Activated CD8-positive, alpha-beta memory T cell treated with anti-CD3 and anti-CD28 coated beads for 4 hours (primary cell): ENCODE measurements at places on chromosomes 6 and 20.

DNA sequence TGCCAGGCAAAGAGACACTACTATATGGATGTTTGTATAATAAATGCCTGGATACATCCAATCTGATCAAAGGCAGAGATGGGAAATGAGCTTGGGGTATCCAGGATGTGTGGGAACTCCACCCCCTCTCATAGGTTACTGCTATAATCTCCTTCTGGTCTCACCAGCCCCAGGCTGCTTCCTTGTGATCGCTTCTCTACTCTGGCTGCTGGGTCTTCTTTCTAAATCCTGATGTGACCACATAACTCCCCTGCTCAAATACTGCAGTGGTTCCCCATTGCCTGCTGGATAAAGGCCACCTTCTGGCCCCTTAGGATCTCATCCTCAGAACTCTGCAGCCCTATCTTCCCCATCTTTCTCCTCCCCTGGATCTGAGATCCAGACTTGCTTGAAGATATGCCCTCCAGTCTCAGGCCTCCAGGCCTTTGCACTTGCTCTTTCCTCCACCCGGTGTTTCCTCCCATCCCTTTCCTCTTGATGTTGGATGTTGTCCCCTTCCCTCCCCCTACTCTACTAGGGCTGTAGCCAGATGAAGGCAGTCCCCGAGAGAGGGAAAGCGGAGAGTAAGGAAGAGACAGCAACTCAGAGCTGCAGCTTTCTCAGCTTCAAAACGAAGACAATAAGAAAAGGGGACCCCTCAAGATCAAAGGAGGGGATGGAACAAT is 828 bp upstream of the XKR7 start:
- DNase-seq: no peak

- no peak for DNase-seq
These were observed 72.3 kb upstream of the SYNCRIP start for GRCh38 chr6:85714893-85715530.

GRCh38 chr6:165717732-165718465 is 54.9 kb upstream of the PDE10A start:
- DNase-seq: no peak

DNA sequence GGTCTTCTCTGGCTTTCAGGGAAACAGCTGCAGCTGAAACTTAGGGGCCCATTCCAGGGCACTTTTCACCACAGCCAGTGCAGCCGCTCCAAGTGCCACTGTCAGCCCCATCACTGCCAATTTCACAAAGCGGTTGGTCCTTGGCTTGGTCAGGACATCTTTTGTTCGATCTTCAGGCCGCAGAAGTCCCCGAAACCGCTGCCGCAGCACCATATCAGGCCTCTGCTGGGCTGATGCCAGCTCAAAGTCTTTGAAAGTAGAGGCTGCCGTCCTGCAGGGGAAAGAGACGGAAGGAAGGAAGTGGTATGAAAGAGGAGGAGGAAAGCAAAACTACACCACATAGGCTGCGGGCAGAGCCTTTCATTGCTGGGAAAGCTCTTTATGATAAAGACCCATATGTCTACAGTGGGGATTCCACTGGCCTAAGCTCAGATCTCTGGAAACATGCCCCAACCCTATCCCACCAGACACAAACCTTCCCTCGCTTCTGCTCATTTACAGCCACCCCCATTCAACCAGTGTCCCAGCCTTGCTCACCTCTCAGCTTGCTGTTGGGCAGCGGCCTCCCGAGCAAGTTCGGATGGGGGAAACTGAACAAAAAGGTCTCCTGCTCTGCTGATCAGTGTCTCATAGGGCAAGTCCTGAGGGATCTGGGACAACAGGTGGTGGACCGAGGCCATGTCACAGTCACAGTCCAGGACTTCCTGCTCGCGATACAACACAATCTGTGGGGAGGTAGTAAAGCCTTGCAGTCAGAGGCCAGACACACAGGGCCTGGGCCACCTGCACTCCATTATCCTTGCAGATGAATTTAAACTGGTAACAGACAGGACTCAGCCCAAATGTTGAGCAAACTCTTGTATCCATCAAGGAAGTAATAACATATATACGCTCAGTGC is 23.5 kb downstream of the TBC1D20 start:
- DNase-seq: no peak

GRCh38 chr20:38179846-38180245 is 14.8 kb upstream of the TGM2 start:
- no peak for DNase-seq

GRCh38 chr6:66993272-66993671 is 1286.2 kb upstream of the EYS start:
- no peak for DNase-seq

DNA sequence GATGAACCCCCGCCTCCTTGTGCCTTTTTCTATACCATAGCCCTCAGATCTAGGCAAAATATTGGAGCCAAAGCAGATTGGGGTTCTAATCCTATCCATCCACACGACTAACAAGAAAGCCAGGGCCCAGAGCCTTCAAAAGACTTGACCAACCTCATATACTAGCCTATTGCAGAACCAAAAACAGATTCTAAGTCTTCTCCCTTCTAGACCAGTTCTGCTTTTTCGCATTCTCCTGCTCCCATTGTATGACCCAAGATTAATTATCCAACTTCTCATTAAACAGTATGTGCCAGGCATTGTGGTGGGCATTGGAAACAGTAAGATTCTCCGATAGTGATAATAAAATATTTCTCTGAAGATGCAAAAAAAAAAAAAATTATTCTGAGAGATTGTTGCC is 113.7 kb upstream of the JARID2 start:
- DNase-seq: no peak

DNA sequence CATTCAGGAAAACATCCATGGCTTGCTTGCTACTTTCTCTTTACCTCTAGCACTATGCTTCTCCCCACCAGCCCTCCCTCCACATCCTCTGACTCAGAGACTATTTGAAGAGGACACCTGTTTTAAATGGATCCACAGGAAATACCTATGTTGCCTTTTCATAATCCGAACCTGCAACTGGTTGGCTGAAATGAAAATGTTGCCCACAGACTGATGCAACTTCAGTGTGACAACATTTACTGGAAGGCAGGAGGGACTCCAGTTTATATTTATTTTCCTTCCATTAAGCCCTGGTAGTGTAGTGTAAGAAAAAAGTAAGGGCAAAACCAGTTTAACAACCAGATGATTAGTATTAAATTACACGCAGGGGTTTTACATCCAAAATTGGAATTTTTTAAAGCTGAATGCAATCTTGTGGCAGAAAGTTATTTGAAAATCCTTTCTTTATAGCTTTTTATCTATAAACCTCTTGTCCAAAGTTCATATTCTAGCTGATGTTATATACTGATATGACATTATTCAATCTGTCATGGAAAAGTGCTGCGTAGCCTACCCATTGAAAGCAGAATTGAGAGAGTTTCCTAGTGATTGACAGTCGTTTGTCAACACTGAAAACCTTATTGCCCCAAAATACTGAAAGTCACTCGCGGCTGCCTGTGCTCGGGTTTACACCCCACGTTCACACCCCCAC is 881 bp upstream of the AIG1 start:
- DNase-seq: peak; percentile 13

DNA sequence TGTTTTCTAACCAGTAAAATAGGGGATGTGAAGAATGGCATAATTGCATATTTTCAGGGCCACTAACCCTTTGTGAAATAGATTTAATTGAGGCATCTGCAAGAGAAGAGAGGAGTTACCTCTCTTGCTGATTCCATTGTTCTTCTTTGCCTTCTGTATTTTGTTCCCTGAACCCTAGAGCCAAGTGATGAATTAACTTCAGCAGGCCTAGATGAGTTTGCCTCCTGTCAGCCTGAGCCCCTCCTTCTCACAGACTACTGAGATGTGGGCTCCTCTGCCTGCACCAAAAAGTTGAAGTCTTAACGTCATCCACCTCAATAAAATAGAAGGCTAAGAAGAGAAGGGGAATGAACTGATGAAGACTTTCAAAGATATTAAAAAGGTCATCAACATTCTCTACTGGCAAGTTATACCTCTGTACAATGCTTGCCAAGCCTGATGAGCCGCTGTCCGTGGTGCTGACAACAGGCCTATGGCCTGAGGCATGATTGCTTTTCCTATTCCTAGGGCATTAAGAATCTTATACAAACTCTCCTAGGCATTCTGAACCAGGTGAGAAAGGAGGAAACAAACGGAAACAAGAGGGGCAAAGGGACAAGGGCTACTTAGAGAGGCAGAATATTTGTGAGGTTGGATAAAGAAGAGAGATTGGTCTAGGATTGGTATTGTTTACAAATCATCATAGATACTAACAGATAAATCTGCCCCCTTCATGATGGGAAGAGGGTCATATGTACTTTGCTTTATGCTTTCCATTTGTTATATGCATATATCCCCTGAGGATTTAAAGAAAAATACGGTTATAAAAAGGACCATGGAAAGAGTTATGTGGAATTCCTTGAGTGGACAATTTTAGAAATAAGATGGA is 46.8 kb downstream of the CD24 start:
- DNase-seq: no peak

DNA sequence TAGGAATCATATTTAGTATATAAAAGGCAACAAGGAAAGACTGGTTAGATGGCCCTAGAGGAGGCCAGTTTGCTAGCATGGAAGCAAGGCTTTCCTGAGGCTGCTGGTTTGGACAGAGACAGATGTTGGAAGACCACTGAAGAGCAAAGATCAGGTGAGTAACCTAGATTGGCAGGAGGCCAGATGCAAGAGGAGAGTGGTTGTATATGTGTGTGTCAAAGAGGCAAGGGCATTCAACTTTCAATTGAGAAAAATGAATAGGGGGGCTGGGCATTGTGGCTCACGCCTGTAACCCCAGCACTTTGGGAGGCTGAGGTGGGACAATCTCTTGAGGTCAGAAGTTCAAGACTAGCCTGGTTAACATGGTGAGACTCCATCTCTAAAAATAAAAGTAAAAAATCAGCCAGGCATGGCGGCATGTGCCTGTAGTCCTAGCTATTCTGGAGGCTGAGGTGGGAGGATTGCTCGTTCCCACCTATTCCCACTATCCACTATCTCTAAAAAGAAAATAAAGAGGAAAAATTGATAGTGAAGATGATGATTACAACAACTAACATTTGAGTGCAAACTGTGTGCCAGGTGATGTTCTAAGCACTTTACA is 79.8 kb downstream of the PRDM1 start:
- no peak for DNase-seq

GRCh38 chr6:159716247-159717096 is 10.8 kb upstream of the WTAP start:
- DNase-seq: no peak

GRCh38 chr6:139271056-139271455 is 20.7 kb downstream of the TXLNB start:
- no peak for DNase-seq
